ENCODE measurements at places on chromosomes 7 and 10.

DNA sequence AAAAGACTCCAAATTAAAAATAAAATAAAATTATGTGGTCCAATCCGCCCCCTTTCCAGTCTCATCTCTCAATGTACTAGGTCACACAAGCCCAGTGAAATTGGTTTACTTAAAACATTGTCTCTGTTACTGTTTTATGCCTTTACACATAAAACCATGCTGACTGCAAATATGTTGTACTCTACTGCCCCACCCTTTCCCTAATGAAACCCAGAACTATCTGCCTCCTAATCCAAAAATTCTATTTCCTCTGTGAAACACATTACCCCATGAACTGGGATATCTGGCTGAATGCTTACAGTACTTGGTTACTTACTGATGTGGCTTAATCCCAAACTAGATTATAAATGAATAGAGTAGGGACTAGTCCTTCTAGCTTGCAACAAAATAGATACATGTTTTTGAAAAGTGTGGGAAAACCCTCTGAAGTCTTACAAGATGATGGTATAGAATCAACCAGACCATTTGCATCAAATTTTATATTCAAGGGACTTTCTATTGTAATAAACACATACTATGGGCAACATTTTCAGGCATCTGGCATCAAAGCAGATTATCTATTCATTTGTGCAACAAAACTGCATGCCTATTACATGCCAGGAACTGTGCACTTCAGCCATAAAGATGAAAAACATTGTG is 10.0 kb upstream of the KMT2E start:
- no peak for DNase-seq

DNA sequence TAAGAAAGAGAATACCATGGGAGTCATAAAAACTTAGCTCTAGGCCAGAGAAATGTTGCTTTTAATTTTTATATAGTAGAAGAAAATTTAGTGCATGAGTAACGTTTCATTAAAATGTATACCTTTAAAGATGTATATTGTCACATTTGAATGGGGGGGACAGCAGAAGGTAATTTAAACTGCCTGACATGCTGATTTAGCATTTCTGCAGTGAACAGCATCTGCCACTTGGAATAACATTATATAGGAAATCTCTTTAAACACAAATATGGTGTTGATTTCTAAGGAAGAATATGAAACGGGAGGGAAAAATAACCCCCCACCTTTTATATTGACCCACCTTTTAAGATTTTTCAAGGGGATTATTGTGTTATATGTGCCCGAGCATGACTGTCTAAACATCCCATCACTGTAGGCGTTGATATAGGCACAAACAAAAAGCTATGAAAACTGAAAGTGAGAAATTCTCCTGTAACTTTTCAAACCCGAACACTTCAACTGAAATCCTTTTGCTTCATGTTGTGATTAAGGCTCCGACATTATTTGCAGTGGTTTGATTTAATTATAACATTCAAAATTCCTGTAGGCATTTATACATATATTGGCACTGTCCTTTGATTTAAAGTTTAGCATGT is 244.7 kb upstream of the CELF2 start:
- no peak for DNase-seq

- DNase-seq, result no peak
Measured at GRCh38 chr10:7855205-7855604, 36.9 kb downstream of the TAF3 start.

- no peak for DNase-seq
Measured at GRCh38 chr10:64630534-64630933, 1109.3 kb downstream of the REEP3 start.

DNA sequence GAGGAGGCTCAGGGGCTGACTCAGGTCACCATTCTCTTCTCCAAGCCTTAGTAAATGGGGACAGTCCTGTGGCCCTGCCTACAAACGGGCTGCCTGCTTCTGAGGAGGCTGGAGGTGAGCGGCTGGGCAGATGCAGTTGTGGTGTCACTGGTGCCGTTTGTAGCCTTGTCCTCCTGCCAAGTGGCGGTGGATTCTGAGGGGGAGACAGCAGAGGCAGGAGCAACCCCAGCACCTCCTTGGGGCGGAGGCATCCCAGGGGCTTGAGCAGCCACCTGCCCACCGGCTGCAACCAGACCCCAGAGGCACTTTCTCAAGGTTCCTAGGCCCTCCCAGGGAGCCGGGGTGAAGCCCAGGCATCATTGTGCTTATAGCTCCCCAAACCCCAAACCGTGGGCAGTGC is 112.5 kb downstream of the ZMIZ1 start:
- DNase-seq, result no peak

DNA sequence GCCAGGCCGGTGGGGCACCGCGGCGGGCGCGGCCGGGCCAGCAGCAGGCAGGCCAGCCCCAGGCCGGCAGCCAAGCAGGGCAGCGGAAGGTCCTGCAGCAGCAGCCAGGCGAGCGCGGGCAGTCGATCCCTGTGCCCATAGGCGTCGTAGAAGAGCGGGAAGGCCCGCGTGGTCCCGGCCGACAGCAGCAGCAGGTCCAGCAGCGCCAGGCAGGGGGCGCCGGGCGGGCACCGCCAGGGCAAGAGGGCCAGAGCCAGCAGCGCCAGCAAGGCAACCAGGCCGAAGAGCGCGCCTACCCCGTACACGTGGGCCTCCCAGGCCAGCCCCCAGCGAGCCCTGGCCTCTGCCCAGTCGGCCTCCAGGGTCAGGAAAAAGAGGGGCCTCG is 8.4 kb upstream of the RBM28 start:
- DNase-seq, result no peak

GRCh38 chr7:86975914-86976313 is 83.5 kb downstream of the ELAPOR2 start:
- DNase-seq, result no peak

- DNase-seq, result no peak
Measured at GRCh38 chr10:46218921-46219320, 67.9 kb upstream of the ANTXRL start.

DNA sequence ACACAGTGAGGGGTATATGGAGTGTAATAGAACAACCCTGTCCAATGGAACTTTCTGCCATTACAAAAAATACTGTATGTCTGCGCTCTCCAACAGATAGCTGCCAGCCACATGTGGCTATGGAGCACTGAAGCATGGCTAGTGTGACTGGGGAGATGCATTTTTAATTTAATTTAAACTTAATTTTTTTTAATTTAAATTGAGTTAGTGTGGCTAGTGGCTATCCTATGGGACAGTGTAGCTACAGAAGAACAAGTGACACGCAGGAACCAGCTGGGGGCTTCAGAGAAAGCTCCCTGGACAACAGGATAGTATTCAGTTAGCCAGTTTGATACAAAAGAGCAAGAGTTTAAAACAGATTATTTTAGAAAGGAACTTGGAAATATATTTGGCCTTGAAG is 408.0 kb downstream of the THSD7A start:
- DNase-seq, result no peak

DNA sequence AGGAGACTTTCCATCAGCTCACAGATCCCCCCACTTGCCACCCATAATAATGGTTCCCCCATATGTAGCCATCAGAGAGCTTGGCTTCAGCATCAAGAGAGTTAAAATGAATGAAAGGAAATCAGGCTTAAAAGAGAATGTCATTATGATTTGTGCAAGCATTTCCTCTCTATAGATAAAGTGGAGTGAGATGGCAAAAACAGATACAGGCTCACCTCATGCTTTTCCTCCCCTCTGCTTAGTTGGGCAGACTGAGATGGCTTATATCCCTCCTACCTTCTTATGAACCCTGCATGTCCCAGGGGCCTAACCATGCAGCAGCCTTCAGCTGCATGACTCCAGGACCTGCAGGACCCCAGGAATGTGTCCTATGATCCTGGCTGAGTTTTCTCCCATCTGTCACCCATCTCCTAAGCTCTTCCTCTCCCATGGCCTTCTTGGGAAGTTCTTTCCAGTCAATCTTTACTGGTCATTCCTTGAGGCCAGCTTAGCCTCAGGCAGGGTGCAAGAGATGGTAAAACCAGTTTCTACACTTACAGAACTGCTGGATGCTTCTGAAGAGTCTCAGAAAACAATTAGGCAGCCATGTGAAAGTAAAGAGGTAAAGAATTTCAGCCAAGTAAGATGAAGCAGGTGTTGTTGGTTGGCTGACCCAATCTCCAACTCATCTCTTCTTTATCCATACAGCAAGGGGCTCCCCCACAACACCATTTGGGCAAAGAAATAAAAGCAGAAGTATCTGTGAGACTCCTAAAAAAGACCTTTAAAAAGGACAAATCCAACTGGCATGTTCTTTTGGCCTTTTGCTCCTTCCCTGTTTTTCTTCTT is 159.7 kb downstream of the RTKN2 start:
- no peak for DNase-seq

DNA sequence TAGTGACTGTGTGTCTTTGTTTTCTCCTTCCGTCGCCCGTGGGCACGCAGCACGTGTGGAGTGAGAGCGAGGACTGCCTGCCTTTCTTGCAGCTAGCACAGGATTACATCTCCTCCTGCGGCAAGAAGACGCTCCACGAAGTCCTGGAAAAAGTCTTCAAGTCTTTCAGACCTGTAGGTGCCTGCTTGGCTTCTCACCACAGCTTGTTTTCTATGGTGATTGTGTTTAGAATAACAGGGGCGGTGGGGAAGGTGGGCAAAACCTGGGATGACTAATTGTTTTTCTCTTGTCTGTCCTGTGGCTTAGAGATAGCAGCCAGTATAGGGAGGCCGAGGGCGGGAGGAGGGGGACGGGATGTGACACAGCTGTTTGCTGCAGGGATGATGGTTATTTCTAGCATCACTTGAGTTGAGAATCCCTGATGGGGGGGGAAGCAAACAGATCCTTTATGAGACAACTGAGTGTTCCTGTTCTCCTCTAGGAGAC is 11.4 kb downstream of the MTURN start:
- DNase-seq, result no peak

GRCh38 chr7:100575746-100576383 is 2.2 kb upstream of the SAP25 start:
- DNase-seq, result no peak

DNA sequence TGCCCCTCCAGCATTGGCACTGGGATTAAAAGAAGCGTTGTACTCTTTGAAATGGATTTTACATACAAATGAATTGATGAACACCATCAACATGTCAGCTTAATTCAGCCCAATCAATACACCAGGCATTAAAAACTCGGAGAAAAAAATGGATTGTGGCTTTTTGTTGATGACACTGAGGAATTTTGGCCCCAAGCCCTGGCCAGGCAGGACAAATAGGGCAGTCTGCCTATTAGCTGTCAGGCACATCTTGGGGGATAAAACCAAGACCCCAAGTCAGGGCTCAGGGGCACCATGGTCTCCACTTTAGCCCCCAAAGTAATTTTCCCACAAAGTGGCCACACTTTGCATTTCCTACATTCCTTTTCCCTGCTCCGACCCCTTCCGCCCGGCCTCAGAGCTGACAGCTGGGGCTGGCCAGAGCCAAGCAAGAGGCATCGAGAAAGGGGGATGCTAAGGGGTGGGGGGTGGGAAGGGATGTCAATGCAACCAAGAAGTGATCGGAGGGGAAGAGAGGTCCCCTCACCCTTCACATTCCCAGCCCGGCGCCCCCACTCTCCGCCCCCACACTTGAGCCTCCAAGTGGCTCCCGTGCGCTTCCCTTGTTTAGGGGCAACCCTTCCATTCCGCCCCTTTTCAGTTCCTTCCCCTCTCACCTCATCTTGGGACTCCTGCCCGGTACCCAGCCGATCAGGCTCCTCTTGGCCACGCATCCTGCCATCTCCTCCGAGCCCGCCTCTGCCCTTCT is 711 bp downstream of the HIP1 start:
- no peak for DNase-seq

DNA sequence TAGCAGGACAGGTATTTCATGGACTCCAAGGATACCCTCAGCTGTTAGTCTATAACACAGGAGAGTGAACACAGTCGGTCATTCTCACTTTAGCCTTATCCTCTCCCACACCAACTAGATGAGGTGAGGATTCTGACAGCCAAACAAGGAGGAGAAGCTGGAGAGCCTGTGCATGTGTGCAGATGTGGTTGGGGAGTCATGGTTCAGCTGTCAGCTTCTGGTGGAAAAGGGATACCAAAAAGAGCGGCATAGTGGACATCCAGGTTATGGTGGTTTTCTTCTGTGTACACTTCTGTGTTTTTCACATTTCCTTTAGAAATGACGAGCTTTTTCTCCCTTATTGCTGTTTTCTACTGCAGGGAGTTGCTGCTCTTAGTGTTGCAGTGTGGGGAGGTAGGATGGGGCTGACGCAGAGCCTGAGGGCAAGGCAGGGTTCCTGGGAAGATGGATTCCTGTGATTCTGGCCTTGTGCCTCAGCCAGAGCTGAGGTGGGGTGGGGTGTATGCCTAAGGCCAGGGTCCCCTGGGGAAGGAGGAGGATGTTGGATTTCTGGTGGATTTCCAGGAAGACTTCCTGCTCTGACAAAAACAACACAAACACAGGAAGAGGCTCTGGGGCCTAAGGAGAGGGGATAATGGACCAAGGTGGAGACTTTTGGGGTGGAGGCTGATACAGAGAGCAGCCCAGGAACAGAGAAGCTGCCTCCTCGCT is 26.6 kb downstream of the PLAU start:
- no peak for DNase-seq

GRCh38 chr7:2232766-2233520 is at the start of gene MAD1L1:
Gene MAD1L1, minus strand, starts transcription at chr7:2232945. Its CDS starts 2,812 bp downstream, at chr7:2230133.
- DNase-seq, result peak; percentile 81

DNA sequence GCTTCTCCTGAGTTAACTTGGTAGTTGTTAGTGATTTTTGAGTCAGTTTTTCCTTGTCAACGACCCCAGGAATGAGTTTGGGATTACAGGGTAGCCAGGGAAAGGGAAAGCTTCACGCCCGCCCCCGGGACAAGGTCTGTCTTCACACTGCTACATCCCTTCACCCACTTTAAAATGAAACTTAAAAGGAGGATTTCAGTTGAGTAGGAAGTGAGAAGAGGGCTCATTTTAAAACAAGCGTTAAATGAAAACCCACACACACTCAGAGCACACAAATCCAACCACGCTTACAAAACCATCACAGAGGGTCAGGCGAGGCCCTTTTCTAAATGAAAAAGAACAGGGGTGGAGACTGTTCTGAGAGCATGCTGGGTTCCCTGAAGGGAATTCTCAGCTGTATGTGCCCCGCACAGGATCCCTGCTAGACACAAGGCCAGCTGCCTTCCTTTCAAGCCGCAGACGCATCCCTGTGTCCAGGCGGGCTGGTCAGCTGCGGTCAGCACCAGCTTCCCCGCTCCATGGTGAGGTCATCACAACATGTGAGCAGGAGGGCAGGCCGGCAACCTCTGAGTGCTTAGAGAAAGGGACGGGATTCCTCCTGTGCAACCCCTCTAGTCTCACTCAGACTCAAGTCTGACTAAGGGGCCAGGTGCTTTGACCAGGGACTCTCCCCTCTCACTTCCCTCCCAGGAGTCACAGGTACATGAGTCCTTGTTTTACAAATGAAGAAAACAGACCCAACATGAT is 111.8 kb downstream of the EGFR start:
- no peak for DNase-seq

GRCh38 chr7:41403291-41403690 is 299.6 kb downstream of the INHBA start:
- DNase-seq, result no peak
